ENCODE measurements at places on chromosomes 7 and 10. TPM values are rescaled to one million over a fixed set of nuclear protein-coding genes. Genes with fewer than 3 reads are reported as not detected.

DNA sequence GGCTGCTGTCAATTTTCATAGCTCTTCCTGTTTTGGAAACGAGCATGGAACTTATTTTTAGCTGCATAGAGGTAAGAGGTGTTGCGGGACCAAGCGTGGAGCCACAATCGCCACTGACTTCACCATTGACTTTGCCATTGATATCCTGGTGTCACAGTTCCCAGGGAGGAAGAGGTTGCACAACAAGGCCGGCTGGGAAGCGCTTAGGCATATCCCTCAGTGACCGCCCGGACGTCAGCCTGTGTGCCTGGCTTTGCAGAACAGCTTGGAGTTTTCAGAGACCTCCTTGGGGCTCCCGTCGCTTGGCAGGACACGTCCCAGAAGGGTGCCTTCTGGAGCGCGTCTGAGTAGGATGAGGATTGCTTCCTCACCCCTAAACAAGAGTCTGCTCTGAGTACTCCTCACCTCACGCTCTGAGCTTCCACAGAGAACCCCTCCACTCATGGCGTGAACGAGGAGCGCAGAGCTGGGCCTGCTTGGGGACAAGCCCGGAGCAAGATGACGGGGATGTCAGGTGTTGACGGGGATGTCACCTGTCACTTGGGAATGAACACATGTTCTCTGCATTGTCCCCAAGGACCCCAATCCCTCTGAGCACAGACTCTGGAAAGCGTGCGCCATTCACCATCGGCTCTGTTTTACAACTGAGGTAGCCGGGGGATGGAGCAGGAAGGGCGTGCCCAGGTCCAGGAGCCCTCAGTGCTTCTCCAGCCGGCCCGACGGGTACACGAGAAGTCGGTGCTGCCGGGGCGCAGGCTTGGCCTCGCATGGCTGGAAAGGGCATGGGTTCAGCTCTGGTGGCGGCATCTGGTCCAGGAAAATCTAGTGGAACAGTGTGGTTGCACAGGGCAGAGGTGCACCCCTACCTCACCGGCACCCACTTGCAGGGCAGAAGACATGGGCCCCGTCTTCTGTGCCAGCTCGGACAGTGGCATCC is 192.3 kb upstream of the SHH start:
- H3K27ac ChIP-seq: no peak overlapping the region
- H3K4me3 ChIP-seq: no peak overlapping the region
- H3K4me1 ChIP-seq: no peaks in the 10 kb centered on the region

VWA2 gene
- total RNA-seq: 2.5 TPM

APBB1IP gene
- total RNA-seq: 1.9 TPM

DNA sequence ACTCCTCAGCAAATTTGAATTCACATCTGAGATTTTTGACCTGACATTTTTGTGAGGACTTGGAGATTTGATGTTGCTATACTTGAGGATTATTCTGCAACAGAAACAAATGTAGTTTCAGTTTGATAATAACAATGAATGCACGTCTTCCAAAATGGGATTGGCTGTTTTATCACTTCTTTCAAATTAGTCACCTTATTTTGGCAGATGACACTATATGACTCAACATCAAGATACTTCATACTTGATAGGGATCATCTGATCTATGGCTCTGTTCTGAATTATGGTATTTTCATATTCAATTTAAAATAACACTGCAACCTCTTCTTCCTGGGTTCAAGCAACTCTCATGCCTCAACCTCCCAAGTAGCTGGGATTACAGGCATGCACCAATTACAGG is 24.2 kb downstream of the ARL5B start:
- H3K4me3 ChIP-seq: no peak overlapping the region
- H3K4me1 ChIP-seq: no peaks in the 10 kb centered on the region
- H3K27ac ChIP-seq: no peak overlapping the region

DNA sequence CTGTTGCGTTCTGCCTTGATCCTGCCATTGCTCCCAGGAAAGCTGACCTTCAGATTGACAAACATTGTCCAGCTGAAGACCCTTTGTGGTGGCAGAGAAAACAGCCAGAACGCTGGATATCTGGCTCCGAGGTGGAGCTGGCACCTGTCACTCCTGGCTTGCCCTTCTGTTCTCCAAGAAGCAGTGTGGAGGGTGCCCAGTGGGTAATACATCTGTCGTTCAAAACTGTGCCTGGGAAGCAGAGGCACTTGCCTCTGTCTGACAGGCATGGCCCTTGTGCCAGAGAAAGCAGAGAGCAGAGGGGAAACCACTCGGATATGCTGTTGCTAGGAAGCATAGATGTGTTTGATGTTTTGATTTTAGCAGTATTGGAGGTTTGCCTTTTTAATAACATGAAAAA is 231.4 kb downstream of the BMPER start:
- no peak overlapping the region for H3K4me3 ChIP-seq
- no peaks in the 10 kb centered on the region for H3K27me3 ChIP-seq
- no peaks in the 10 kb centered on the region for H3K4me1 ChIP-seq
- no peaks in the 10 kb centered on the region for H3K36me3 ChIP-seq

- no peak overlapping the region for H3K27ac ChIP-seq
- H3K4me1 ChIP-seq: no peaks in the 10 kb centered on the region
- H3K27me3 ChIP-seq: no peaks in the 10 kb centered on the region
- H3K36me3 ChIP-seq: no peaks in the 10 kb centered on the region
- H3K4me3 ChIP-seq: no peak overlapping the region
Observed at GRCh38 chr7:68642727-68643126, 955.5 kb upstream of the AUTS2 start.

RET gene
- 0.26 TPM for total RNA-seq

DNA sequence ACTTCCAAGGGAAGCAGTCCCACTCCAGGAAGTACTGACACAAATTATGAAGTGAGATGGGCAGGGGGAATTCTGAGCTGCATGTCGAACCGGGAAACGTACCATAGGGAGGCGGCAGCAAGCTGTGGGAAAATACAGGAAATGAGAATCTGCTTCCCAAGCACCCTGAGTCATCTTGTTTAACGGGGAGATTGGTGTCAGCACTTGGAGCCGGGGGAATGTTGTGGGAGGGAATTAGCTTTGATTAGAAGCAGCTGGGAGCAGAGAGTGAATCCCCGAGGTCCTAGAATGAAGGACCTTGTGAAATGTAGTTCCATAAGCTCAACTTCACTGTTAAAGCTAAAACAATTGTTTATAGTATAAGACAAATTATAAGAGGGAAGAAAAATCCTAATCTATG is 141.4 kb upstream of the PRKCQ start:
- DNase-seq: peak; percentile 64
- no peaks in the 10 kb centered on the region for H3K4me1 ChIP-seq
- H3K27me3 ChIP-seq: no peaks in the 10 kb centered on the region
- no peaks in the 10 kb centered on the region for H3K36me3 ChIP-seq
- peak overlapping the region; percentile 47 for H3K27ac ChIP-seq

- no peak for DNase-seq
- no peaks in the 10 kb centered on the region for H3K27me3 ChIP-seq
- H3K36me3 ChIP-seq: no peaks in the 10 kb centered on the region
- no peak overlapping the region for H3K27ac ChIP-seq
- no peak overlapping the region for H3K4me3 ChIP-seq
Observed at GRCh38 chr7:29991937-29992336, 2.3 kb upstream of the SCRN1 start.

GRCh38 chr10:80517416-80518142 is 20.1 kb upstream of the SH2D4B start:
- H3K4me3 ChIP-seq: no peak overlapping the region
- H3K27me3 ChIP-seq: no peaks in the 10 kb centered on the region
- H3K36me3 ChIP-seq: no peaks in the 10 kb centered on the region

ELFN1 gene
- total RNA-seq: 6.7 TPM

ZNF467 gene
- total RNA-seq: 23.6 TPM

MTG1 gene
- total RNA-seq: 14.6 TPM

DNA sequence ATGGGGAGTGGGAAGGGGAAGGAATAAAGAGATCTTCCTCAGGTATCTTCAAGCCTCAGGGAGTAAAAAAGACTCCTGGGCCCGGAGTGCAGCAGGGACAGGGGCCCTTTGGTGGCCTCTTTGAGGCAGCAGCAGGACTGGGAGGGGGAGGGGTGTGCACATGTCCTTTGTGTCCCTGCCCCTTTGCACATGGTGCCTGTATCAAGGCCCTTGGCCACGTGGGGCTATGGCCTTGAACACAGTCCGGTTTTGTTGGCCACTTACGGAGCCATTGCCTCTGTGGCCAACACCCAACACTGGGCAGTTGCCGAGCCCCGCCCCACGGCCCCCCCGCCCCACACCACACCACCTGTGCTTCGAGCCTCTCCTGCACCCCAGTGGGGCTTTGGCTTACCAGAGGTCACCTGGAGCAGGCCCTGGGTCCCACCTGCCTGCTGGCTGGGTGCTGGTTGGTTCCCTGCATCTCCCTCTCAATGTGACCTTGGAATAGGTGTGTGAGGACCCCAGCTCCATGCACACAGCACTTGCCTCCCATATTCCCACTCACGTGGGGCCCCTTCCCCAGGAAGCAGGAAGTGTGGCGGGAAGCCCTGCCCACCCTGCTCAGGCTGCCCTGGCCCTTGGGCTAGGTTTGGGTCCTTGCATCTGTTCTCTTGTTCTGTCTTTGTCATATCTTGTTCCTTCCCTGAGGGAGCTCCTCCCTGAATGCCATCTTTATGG is 5.4 kb downstream of the SAP25 start:
- no peaks in the 10 kb centered on the region for H3K4me1 ChIP-seq
- no peaks in the 10 kb centered on the region for H3K27me3 ChIP-seq
- H3K36me3 ChIP-seq: no peaks in the 10 kb centered on the region
- no peak overlapping the region for H3K4me3 ChIP-seq
- H3K27ac ChIP-seq: no peak overlapping the region

Measured in uterus (tissue), 4 donors.